ENCODE measurements at places on chromosomes 5 and 9.
A peak's percentile ranks its signal among the peaks of the same experiment; 100 is the strongest.

DNA sequence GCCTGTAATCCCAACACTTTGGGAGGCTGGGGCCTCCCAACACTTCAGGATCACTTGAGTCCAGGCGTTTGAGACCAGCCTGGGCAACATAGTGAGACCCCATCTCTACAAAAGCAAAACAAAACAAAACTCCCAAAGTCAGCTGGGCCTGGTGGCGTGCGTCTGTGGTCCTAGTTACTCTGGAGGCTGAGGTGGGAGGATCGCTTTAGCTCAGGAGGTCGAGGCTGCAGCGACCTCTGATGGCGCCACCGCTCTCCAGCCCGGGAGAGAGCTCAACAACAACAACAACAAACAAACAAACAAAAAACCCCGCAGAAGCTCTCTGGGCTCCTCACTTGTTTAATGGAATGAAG, 528 bp downstream of the ACOT12 start:
- no peak for DNase-seq

GRCh38 chr9:72703574-72703973, 182.2 kb downstream of the TMC1 start:
- no peak for DNase-seq

DNA sequence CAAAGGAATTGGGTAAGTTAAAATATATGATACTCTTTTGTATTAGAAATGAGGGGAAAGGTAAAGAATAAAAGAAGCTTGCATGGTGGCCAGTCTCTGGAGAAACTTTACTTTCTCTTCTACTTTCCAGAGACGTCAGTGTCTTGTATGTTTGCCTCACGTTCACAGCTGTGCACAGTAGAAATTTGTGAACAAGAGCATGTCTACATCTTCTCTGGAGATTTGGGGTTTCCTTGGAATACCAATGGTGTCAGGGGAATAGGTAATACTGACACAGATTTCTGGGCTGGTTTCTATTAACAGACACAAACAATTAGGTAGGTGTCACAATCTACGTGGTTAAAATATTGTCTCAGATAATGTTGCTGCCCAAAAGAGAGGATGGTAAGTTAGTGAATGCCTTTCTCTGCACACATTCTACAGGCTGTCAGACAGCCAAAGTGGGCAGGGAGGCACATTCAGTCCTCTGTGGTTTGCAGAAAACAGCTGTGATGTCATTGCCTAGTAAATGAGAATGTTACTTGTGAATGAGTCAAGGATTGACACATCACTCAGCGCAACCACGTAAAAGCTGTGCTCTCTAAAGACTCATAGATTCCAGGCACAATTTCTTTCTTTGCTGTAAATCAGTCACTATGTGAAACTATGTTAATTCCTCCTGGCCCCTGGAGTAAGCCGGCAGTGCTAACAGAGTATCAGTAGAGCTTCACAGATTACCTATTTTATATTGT, 397.1 kb downstream of the MAN2A1 start:
- DNase-seq, result peak; percentile 5

GRCh38 chr5:169474226-169474625, 109.3 kb upstream of the SPDL1 start:
- DNase-seq, result no peak

- no peak for DNase-seq
Observed at GRCh38 chr5:172940268-172941066, 18.8 kb upstream of the RPL26L1 start.

DNA sequence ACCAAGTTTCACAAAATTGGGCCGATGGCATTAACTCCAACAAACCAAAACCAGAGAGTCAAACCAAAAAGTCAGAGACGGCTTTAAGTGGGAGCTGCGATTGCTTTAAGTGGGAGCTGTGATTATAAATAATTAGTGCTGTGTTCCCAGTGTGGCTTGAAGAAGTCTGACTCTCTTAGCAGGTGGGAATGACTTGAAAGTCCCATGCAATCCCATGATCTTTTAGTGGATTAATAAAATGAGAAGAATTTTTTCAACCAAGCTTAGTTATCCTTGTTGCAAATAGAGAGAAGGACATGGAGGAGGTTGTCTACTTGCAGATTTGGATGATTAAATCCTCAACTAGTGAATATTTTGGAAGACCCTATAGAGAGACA, 68.5 kb downstream of the MYO10 start:
- DNase-seq, result no peak

- DNase-seq, result peak; percentile 36
Observed at GRCh38 chr5:1535646-1536045, 11.9 kb upstream of the LPCAT1 start.

DNA sequence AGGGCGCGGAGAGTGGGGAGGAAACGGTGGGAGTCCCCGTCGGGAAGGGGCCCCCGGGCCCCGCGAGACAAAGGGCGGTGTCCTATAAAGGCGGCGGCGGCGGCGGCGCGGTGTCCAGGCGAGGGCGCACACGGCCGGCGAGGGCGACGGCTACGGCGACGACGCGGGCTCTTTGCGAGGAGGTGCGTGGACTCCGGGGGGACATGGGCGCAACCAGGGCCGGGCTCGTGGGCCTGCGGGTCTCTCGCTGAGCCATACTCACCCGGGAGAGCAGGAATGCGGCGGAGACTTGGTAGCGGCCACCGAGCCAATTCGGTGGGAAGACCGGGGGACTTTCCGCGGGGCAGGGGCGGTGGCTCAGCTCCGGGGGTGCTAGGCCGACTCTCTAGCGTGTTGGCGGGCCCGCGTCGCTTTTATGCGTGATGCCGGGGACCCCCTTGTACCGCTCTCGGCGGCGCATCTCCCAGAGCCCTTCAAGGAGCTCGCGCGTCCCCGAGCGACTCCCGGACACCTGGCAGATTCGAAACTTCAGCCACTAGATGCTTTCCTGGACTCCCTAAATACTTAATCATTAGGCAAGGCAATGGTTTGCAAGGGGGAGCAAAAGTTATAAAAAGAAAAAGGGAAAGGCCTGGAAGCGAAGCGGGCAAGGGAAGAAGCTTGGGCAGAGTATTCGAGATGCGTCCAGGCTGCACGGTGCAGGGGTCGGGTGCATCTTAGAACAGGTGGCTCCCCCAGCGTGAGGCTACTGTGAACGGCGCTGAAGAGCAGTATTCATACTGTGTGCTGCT, 5.9 kb upstream of the TAL2 start:
- DNase-seq, result no peak

DNA sequence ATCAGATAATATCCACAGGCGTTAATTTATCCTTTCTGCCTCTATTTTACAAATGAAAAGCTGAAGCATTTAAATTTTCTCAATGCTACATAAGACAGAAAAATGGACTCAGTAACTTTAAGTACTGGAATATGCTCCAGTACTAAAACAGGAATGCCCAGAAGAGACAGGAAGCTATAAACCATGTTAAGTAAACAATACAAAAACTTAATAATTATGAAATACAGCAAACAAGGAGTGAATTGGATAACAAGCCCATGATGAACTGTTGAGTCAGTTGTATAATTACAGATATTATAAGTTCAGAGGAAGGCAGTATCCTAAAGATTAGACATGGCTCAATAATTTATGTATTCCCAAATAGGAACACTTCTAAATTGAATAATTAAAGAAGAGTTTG, 148.5 kb downstream of the CHSY3 start:
- DNase-seq, result no peak

- DNase-seq, result no peak
Observed at GRCh38 chr9:78614892-78615291, 318.0 kb downstream of the PSAT1 start.

- no peak for DNase-seq
Observed at GRCh38 chr5:80541392-80541791, 28.7 kb downstream of the ANKRD34B start.

DNA sequence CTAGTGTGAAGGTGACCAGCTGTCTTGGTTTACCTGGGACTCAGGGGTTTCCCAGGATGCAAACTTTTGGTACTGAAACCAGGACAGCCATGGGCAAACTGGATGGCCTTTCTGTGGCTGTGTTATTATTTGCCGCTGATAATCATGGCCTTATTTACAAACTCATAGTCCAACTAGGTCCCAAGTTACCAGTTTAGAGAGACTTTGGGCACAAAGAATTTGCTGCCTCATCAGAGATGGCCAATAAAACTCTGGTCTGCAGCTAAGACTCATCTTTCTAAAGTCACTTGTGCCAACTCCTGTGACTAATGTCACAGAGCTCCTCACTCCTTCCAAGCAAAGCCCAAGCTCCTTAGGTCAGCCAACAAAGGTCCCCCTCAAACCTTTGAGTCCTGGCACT, 47.5 kb upstream of the PLPP6 start:
- DNase-seq, result no peak

DNA sequence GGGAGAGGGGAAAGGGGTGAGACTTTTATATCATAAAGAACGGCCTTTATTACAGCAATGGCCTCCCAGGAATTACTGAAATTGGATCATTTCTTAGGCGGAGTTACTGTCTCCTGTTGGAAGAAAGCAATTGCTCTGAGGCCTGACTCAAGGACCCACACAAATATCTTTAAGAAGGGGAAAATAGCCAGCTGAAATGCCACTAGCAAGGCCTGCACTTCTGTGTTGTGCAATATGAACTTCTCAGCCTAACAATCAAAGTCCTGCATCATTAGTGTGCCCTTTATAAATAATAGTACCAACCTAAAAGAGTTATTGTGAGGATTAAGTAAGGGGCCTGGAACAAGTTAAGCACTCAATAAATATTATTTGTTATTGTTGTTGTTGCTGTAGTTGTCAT, 30.1 kb upstream of the TRIM32 start:
- DNase-seq, result no peak

DNA sequence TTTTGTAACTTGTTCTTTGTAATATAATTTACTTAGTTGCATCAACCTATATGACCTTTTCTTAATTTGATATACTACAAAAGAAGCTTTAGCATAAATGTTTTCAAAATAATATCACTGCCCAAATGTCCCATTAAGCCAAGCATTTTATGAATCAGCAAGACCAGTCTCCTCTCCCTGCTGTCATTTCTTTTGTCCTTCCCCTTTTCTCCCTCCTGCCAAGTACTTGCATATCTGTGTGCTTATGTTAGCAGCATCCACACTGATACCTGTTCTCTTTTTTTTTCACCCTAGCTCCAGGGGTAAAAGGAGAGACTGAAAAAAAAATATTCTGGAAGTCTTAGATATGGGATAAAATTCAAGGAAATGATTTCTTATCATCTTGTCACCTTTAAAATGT, 69.7 kb downstream of the ZSWIM6 start:
- DNase-seq, result no peak

DNA sequence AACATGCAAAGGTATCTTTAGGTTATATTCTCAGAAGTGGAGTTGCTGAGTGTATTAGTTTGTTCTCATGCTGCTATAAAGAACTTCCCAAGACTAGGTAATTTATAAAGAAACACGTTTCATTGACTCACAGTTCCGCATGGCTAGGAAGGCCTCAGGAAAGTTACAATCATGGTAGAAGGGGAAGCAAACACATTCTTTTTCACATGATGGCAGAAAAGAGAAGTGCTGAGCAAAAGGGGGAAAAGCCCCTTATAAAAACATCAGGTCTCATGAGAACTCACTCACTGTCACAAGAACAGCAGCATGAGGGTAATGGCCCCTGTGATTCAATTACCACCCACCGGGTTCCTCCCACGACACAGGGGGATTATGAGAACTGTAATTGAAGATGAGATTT, 163.6 kb upstream of the PRLR start:
- no peak for DNase-seq

DNA sequence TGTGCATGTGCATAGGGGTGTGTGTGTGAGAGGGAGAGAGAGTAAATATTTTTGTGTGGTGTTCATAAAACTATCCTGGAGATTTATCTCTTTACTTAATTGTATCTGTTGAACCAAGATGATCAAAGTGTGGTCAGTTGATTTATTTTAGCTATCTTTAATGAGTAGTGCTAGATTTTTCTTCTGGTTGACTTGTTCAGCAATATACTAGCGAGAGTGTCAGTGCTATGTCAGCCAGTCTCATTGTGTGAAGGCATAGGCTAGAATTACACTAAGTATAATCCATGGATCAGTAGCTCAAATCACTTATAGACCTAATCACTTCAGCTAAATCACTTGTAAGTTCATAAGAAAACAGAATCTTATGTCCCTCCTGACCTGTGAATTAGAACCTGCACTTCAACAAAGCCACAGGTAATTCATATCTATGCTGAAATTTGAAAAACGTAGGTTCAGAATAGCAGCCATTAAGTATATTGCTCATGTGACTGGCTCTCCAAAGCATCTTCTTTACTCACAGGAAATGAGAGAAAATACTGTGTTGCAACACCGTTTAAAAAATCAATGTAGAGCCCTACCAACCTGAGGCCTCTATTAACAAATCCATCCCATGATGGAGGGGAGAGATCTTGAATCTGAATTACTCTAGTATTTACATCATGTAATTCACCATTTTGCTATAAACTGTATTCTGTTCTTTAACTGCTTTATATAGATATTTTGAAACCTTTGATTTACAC, 203.1 kb upstream of the ACTBL2 start:
- DNase-seq, result no peak

- no peak for DNase-seq
Observed at GRCh38 chr5:171428809-171429542, 9.5 kb downstream of the FGF18 start.

GRCh38 chr5:113487781-113488644, at the start of gene MCC:
Gene MCC, minus strand, starts transcription at chr5:113488453.
- DNase-seq, result peak; percentile 21

DNA sequence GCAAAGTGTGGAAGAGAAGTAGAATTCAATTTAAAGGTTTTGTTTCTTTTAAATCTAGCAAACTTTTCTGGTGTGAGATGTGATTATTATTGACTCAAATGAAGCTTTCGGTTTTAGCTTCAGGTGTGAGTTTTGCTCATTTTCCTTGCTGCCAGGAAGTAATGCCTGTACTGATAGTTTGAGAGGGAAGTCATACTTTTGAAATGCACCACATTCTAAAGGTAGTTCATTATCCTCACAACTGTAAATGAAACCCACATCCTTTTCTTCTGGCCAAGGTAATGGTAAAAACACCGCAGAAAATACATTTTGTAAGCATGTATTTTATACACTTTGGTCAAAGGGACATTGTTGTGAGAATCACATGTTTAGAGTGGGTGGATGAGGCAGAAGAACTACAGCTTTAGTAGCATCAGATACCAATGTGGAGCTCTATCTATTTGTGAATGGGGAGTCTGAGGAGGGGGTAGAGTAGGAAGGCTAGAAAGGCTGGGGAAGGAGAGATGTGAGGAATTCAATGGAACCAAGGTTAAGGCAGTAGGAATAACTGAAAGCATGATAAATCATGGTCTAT, 167.0 kb upstream of the CDKN2B start:
- no peak for DNase-seq

DNA sequence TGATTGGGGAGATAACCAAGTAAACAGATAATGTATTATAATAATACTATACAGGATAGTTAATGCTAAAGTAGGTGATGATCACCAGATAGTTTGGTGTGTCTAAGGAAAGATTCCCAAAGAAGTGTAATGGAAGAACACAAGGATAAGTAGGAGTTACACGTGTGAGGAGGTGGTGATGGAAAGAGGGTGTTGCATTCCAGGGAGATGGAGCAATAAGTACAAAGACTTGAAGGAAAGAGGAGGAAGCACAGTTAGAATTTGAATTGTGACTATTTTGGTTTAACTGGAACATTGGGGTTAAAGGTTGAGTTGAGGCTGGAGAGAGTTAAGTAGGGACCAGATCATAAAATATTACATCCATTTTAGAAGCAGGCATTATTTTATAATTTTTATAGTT, 76.9 kb downstream of the IPO11 start:
- DNase-seq, result no peak
